SK-N-DZ (cell line): ENCODE measurements at places on chromosomes 5 and 9.
A peak's percentile ranks its signal among the peaks of the same experiment; 100 is the strongest.

- no peak for DNase-seq
Measured at GRCh38 chr9:128917151-128917849, 3.5 kb upstream of the PHYHD1 start.

GRCh38 chr9:98953581-98954243 is 10.0 kb downstream of the COL15A1 start:
- no peak for DNase-seq

- peak; percentile 69 for DNase-seq
Measured at GRCh38 chr5:127029581-127030258, 638 bp downstream of the MARCHF3 start.

DNA sequence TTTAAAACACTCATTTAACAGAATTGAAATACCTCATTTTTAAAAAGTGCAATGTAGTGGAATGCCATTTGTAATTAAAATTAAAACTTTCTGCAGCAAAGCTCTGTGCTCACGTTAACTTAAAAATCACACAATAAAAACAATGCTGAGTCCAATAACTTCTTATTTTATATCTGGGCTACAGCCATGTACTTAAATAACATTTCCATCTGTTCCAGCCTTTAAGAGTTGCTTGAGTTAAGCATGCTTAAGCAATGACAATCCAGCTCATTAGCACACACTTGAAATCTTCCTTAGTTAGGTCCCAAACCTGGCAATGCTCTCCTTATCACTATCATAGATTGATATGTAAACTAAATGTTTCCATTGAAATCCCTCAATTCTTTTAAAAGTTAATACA is 132.3 kb upstream of the CDH12 start:
- no peak for DNase-seq

GRCh38 chr5:203246-203930 is 12.1 kb downstream of the LRRC14B start:
- DNase-seq = no peak

- DNase-seq = no peak
Measured at GRCh38 chr5:141958546-141959172, 657 bp upstream of the PCDH12 start.

DNA sequence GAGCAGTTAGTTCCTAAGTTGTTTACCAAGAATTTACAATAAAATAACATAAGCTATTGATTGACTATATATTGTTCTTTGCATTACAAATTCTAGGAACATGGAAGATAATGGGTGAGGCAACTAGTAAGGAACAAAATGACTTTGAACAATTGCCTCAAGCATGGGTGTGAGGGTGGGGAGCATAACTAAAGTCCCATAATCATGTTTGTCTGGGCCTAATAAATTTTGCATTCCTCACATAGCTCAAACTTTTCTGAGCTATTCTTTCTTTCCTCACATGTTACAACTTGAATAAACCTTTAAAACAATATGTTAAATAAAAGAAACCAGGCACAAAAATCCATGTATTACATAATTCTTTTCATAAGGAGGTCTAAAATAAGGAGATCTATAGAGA is 1066.1 kb downstream of the NR2F1-AS1 start:
- DNase-seq = no peak

GRCh38 chr5:134086943-134087305 is 27.6 kb upstream of the TCF7 start:
- DNase-seq = no peak

DNA sequence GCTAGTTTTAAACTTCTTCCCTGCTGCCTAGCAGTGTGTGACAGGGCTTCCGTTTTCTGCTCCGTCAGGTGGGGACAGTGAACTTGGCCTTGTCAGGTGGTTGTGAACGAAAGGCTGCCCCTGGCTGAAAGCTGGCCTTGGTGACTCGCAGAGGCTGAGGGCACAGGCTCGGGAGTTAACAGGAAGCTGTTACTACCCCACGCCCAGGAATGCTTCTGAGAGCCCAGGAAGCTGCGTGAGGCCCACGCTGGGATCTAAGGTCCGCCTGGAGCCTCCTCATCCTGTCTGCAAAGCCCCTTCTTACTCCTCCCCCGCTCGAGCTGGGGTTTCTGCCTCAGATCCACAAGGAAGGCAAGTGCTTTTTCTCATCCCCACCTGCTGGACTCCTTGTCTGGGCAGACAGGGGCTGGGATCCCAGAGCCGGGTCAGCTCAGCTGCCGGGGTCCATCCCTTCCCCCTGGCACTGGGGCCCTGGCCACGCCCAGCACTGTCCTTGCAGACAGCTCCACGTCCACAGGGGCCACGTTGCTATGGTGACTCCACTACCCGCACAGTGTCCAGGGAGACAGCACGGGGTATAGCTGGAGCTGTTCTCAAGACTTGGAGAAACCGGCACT is 124.7 kb upstream of the TBC1D2 start:
- DNase-seq = peak; percentile 15

- no peak for DNase-seq
Measured at GRCh38 chr5:84215521-84215920, 169.2 kb downstream of the EDIL3 start.

DNA sequence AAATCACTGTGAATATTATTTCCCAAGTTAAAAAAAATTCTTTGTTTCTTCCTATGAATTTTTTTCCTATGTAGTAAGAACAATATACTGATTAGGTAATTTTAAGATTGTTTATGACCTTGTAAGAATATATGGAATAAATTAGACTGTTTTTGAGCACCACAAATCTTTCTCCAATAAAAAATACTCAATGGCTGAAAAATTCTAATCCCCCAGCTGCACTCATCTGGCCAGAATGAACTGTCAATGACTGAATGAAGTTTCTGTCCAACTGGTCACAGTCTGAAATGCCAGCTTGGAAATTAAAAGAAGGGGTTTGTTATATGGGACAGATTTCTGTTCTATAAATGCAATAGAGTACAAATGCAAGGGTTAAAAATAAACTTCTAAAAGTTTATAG is 569.5 kb upstream of the SEMA6A start:
- DNase-seq = no peak

DNA sequence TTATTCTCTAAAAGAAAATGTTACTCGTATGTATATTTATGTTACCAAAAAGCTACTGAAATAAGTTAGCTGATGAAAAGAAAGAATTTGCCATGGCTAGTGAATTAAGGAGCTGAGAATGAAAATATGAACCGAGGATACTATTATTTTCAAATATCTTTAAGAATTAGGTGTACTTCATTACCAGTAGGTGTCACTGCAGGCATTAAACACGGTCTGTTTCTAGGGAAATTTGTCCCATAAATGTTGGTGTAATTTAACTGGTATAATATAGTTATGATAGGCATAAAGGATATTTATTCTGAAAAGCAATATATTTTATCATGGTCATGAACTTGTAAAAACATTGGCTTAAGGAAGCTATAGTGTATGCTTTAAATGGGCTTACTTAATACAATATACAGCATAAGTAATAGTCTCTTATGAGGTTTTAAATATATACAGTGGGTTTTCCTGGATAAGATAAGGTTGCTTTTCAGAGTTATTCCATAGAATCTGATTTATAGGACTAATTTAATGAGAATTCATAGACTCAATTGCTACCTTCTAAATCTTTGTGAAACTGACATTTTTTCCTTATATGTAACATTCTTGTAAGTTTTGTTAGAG is 72.4 kb upstream of the MPDZ start:
- peak; percentile 28 for DNase-seq

GRCh38 chr5:22986281-22986680 is 133.1 kb upstream of the CDH12 start:
- DNase-seq = no peak

DNA sequence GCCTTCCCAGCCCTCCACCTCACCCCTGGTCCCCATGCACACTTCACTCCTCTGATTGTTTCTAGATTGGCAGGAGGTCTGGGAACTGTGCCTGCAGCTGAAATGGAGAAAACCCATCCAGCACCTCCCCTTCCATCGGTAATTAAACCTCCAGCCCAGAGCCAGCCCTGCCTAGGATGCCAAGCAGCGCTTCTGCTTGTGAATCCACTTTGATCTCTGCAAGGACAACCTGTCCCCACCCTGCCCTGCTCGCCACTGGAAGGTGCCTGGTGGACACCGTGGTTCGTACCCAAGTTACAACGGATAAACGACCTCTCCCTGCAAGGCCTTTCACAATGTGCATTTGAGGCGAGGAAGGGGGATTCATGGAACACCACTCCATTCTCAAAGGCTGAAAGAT is 50.6 kb downstream of the IRX2 start:
- no peak for DNase-seq

- DNase-seq = no peak
Measured at GRCh38 chr5:1010181-1010510, 1.5 kb downstream of the NKD2 start.

DNA sequence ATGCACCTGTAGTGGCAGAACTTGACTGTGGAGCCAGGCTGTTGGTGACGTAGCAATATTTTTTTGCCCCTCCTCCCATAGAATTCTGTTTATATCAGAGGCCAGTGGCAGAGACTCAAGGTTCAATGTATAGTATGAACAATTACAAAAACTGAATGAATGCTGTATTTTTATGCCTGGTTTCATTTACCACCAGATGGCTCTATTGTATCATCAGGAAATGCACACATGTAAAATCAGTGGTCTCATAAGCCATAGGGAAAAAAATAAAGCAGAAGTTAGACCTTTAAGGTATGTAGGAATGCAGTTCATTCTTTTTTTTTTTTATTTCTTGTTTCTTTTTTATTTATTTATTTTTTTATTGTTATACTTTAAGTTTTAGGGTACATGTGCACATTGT is 43.6 kb downstream of the CCDC192 start:
- peak; percentile 12 for DNase-seq

DNA sequence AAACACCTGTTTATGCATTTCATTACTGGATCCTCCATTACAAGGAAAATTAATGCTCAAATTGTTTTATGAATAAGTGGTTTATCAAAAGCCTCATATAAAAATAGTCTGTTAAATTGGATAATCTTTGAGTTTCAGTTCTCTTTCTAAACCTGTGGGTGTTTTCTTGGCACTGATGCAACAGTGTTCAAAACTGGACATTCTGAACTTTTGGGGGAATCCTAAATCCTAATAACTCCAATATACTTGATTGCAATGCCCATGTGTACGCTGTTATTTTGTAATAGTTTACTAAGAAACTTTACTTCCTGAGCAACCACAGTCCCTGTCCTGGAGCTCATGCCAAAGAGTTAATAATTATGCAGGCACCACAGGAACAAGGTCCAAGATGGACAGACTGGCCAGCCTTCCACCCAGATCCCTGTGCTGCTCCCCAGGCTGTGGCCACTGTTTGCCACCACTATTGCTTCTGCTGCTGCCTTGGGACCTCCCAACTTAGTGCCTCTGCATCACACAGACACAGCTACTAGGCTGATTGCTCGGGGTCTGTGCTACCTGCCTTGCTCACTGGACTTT is 14.0 kb downstream of the IRGM start:
- no peak for DNase-seq

DNA sequence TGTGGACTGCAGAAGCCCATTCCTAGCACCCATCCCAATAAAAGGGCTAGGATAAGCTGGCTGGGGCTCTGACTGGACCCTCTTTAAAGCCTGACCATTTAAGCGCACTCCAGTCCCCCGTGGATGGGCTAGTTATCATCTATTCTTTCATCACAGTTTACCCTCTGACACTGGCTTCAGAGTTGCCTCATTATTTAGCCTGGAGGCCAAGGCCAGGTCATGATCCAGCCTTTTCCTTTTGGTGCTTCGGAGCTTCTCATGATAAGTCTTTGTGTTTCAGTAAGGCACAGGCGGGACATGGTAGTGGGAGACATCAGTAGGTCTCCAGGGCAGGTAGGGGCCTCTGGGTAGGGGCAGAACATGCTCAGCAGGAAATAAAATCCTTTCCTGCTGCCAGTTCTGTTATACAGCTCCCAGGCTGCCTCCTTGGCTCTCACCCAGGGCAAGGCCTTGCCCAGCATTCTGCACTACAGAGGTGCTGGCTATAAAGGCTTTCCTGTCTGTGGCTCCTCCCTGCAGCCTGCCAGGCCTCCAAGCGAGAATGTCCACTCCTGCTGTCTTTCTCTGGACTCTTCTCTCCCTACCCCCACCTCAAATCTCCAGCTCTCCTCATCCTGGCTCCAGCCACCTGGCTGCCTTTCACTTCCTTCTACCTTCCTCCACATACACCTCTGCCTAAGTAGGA is 128.8 kb downstream of the FSTL4 start:
- no peak for DNase-seq

DNA sequence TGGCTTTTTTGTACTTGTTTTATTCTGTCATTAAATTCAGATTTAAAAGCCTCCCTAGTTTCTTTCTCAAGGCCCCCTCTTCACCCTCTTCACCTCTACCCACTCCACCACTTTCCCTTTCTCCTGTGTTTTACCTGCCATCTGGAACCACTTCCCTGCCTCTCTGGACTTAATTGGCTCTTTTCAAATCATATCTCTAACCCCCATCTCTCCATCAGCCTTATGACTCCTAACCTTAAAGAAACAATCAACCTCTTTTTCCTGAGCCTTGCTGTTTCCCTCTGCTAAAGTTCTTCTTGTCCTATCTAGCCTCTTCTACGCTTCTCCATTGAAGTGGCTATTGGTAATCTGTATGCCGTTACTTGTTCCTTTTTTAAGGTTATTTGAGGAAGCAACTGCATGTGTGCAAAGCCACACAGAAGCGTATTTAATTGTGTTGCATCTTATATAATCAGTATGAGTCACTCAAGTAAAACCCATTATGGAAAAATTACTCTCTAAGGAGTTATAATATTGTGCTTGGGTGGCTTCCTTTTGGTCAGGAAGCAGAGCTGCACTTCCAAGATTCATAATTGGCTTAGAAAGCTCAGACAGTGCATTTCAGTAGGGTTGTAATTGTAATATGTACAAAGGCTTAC is 653.6 kb upstream of the ITGA1 start:
- DNase-seq = peak; percentile 90

GRCh38 chr5:177378884-177379883 is 5.0 kb upstream of the SLC34A1 start:
- no peak for DNase-seq

DNA sequence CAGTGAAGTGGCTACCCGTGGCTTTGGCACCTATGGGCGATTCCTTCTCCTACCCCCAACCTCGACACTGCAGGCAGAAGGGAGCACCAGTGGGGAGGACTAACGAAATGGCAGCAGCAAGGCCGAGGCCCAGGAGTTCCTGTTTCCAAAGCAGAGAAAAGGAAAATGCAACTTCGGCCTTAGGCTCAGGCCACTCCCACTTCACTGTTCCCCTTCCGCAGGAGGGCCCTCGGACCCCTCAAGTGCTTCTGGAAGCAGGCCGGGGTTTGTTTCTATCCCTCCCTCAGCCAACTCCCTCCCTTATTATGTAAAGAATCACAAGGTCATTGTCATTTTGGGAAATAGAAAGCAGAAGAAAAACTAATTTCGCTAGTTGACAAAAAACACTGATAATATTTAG is 36.4 kb upstream of the NKX2-5 start:
- no peak for DNase-seq

GRCh38 chr9:5832071-5832537 is 813 bp downstream of the ERMP1 start:
- no peak for DNase-seq

DNA sequence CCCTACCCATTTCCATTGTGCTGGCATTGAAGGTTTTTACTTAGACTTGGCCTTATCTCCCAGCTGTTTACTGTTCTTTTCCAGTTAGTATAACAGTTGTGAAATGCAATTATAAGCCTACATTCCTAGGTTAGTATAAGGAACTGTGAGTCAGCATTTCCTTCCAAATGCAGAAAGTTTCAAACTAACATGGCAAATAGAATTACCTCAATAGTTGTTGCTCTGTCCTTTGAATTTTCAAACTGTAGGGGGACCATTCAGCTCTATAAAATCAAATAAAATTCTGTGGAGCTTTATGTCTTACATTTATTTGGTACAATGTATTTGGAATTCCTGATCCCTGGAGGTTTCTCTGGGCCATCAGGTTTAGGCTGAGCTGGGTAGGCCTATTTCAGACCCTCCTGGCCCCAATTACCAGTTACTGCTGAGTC is 47.2 kb downstream of the ARHGEF28 start:
- DNase-seq = no peak

- no peak for DNase-seq
Measured at GRCh38 chr5:125294844-125295243, 548.4 kb upstream of the ZNF608 start.
